AG10803 (cell line): ENCODE measurements at places on chromosomes 6 and 20.

GRCh38 chr6:89139509-89140346 is 6.1 kb upstream of the PM20D2 start:
- no peak for DNase-seq

GRCh38 chr6:146770965-146771735 is 172.4 kb downstream of the ADGB start:
- peak; percentile 51 for DNase-seq

DNA sequence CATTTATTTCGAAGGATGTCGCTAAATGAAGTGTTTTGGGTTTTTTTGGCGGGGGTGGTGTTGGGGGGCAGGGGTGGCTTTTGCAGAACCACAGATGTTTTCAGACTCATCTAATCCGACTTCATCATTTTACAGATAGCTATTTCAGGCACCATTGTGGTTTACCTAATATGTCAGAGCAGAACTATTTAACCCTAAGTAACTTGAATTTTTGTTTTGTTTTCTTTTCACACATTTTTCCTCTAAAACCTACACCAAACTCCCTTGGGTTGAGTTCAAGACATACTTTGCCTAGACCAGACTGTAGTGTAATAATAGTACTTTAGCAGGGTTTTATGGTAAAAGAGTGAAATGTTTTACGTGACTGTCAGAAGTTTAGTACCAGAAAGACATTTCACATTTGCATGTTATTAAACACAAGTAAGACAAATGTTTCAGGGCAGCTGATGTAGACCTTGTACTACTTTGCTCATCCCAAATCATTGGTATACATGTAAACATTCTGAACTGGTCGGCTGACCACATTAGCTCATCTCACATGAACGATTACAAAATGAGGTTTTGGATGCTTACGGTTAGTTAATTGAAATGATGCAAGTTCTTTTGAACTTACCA is 37.7 kb downstream of the MAP3K4 start:
- peak; percentile 98 for DNase-seq

DNA sequence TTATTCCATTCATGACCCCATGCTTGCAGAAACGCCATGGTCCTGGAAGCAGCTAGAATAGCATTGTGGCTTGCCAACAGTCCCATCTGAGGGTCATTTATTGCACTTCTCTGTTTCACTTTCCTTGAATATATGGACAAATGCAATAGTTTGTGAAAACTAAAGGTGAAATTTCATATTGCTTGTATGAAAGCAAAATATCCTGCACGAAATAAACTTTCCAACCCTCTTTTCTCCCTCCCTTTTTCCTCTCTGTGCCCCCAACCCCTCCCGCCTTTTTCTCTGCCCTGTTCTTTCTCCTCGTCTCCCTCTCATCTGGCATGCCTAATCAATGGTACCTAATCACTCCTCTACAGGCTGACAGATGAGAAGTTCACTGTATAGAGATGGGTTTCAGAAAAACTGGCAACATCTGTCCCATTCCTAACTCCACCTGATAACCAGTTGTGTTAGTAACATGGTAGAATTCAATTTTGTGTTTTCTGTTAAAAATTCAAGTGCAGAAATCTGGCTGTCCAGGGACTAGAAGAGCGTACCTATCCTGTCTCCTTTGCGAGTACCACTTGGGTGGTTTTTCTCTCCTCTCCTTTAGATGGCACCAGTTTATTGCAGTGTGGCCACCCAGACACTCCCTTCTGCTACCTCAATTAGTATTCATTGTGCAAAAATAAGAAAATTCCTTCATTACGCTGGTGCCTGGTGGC is 198.6 kb downstream of the FOXA2 start:
- DNase-seq, result no peak

- DNase-seq, result no peak
Measured at GRCh38 chr6:10315658-10316372, 99.1 kb downstream of the TFAP2A start.

- peak; percentile 59 for DNase-seq
Measured at GRCh38 chr6:135871296-135871695, 19.8 kb downstream of the PDE7B start.

DNA sequence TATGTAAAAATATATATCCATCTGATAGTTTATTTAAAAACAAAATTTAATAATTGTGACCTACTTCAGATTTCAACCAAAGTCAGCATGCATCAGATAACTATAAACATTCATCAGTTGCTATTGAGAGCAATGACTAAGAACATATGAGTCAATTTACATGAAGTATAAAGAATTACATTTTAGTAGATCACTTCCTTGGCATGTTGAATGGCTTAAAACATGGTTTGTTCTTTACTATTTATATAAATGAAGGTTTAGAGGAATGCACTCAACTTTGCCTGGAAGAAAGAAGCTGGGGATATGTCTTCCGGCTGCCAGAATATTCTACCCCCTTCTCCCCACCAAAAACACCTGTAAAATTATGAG is 6.4 kb upstream of the FAM217A start:
- DNase-seq, result peak; percentile 13

DNA sequence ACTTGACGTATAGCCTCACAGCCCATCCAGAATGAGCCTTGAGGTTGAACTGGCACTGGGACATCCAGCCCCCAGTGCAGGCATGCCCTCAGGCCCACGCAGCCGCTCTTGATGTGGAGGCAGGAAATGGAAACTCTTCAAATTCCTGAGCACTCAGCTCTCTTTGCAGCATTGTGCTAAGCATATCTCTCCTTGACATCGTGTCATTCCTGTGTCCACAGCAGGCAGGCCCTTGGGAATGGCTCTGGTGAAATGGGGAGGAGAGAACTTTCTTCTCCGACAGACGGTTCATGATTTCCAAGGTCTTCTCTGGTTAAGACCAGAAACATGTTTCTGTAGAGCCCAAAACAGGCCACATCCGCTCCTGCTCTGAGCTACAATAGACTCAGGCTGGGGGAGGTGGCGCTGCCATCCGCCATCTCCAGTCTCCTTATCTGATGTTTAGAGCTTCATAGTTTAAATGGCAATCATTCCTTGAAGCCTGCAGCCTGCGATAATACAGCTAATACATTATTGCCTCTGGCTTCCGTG is 248.8 kb downstream of the CDH4 start:
- DNase-seq, result peak; percentile 22

DNA sequence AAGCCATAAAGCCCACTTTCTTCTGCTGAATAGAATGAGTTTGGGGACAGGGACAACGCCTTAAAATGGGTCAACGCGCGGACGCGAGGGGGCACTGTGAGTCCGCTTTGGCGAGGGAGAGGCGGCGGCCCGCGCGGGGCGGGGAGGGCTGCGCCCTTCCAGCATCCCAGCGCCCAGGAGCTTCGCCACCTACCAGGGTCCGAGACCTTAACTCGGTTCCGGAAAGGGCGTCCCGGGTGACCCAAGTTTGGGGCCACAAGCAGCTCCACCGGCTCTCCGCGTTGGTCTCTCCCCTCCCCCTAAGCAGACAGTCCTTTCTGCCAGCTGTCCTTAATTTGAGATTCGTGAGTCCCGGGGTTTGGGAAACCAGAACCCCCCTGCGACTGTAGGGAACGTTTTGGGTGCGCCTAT is 1.8 kb upstream of the SAMD5 start:
- peak; percentile 29 for DNase-seq

GRCh38 chr20:33124994-33125393 is 43.0 kb upstream of the BPIFA2 start:
- no peak for DNase-seq

- DNase-seq, result no peak
Measured at GRCh38 chr6:135672256-135672655, 174.7 kb upstream of the AHI1 start.

- DNase-seq, result peak; percentile 97
Measured at GRCh38 chr6:111683749-111684267, 78.1 kb upstream of the TRAF3IP2 start.

- no peak for DNase-seq
Measured at GRCh38 chr6:15506066-15506465, 156.8 kb downstream of the DTNBP1 start.

- DNase-seq, result no peak
Measured at GRCh38 chr6:149913085-149913484, 9.8 kb downstream of the RAET1G start.

GRCh38 chr6:52135217-52135616 is 47.8 kb upstream of the PKHD1 start:
- DNase-seq, result no peak

DNA sequence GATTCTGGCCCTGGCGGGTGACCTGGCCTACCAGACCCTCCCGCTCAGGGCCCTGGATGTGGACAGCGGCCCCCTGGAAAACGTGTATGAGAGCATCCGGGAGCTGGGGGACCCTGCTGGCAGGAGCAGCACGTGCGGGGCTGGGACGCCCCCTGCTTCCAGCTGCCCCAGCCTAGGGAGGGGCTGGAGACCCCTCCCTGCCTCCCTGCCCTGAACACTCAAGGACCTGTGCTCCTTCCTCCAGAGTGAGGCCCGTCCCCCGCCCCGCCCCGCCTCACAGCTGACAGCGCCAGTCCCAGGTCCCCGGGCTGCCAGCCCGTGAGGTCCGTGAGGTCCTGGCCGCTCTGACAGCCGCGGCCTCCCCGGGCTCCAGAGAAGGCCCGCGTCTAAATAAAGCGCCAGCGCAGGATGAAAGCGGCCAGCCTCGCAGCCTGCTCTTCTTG is 868 bp upstream of the SLC2A4RG start:
- DNase-seq, result peak; percentile 12

- DNase-seq, result peak; percentile 13
Measured at GRCh38 chr6:44621846-44622245, 234.3 kb downstream of the CDC5L start.
